ENCODE measurements at places on chromosomes 6 and 20. TPM values are rescaled to one million over a fixed set of nuclear protein-coding genes. Genes with fewer than 3 reads are reported as not detected.

GRCh38 chr20:24160563-24161281 is 172.1 kb upstream of the GGTLC1 start:
- H3K36me3 ChIP-seq: no peaks in the 10 kb centered on the region
- no peak overlapping the region for H3K4me3 ChIP-seq
- no peaks in the 10 kb centered on the region for H3K4me1 ChIP-seq
- H3K27me3 ChIP-seq: no peaks in the 10 kb centered on the region
- no peak overlapping the region for H3K27ac ChIP-seq

DNA sequence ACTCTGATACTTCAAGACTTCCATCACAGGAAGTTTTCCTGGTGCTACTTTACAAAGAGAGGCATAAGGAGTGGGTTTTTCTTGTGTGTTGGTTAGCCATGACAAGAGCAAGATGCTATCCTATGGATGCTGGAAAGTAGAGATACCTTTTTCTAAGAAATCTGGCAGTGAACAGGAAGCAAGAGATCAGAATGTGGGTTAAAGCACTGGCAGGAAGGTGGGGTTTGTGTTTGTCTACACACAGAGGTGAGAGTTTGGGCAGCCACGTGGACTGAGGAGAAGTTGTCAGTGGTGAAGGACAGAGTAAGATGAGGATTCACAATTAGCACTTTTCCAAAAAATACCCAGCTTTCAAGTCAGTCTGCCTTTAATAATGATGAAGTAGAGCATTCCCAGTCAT is 17.9 kb downstream of the SLC2A12 start:
- H3K36me3 ChIP-seq: no peaks in the 10 kb centered on the region
- H3K27me3 ChIP-seq: no peaks in the 10 kb centered on the region
- no peak for DNase-seq
- H3K27ac ChIP-seq: no peak overlapping the region

DNA sequence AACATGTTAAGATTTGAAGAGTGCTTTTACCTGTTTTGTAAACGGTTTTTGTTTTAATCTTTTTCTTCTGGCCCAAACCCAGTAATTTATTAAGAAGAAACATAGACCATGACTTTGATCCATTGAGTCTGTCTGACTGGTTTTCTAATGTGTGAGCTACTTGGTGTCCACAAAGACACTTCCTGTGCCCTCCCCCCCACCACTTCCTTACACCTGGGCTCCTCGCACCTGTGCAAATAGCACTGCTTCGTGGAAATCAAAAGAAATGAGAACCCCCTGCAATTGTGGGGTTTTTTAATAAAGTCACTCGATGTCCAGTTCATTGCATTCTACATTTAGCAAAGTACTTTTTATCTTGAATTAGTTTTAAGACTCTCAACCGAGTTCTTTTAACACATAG is 65.5 kb downstream of the SMOC2 start:
- H3K4me1 ChIP-seq: no peaks in the 10 kb centered on the region
- DNase-seq: no peak
- no peaks in the 10 kb centered on the region for H3K36me3 ChIP-seq
- H3K27ac ChIP-seq: no peak overlapping the region
- no peak overlapping the region for H3K4me3 ChIP-seq

- no peaks in the 10 kb centered on the region for H3K36me3 ChIP-seq
- H3K27ac ChIP-seq: no peak overlapping the region
- peaks cover 43% of the 10 kb centered on the region for H3K4me1 ChIP-seq
- DNase-seq: no peak
- H3K4me3 ChIP-seq: peak overlapping the region; percentile 54
Measured at GRCh38 chr6:34238585-34239499, 2.2 kb downstream of the HMGA1 start.

DNA sequence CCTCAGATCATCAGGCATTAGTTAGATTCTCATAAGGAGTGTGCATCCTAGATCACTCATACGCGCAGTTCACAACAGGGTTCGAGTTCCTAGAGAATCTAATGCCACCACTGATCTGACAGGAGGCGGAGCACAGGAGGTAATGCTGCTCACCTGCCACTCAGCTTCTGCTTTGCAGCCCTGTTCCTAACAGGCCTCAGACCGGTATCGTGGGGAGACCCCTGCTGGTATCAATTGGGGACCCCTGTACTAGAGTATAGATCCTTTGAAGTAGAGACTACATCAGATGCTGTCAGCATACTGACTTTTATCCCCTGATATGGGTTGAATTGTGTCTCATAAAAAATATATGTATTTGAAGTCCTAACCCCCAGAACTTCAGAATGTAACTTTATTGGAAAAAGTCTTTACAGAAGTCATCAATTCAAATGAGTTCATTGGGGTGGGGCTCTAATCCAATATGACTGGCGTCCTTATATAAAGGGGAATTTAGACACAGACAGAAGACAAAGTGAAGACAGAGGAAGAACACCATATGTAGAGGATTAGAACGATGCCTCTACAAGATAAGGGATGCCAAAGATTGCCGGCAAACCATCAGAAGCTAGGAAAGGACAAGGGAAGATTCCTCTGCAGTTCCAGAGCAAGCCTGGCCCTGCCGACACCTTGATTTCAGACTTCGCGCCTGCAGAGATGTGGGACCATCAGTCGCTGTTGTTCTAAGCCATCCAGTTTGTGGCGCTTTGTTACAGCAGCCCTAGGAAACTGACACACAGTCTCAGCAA is 104.4 kb upstream of the BTBD3 start:
- no peak overlapping the region for H3K27ac ChIP-seq
- no peaks in the 10 kb centered on the region for H3K27me3 ChIP-seq
- DNase-seq: no peak
- H3K36me3 ChIP-seq: no peaks in the 10 kb centered on the region
- no peak overlapping the region for H3K4me3 ChIP-seq

- peak overlapping the region; percentile 68 for H3K4me3 ChIP-seq
- no peaks in the 10 kb centered on the region for H3K36me3 ChIP-seq
- no peaks in the 10 kb centered on the region for H3K4me1 ChIP-seq
- H3K27ac ChIP-seq: no peak overlapping the region
Measured at GRCh38 chr6:28880894-28881780, 42.6 kb downstream of the TRIM27 start.

- H3K4me1 ChIP-seq: no peaks in the 10 kb centered on the region
- no peak overlapping the region for H3K4me3 ChIP-seq
- H3K27ac ChIP-seq: no peak overlapping the region
- H3K27me3 ChIP-seq: no peaks in the 10 kb centered on the region
- H3K36me3 ChIP-seq: no peaks in the 10 kb centered on the region
- DNase-seq: no peak
Measured at GRCh38 chr6:153059757-153060156, 57.2 kb upstream of the MTRF1L start.

Gene CCN5
- total RNA-seq: 14.0 TPM

Gene KCNB1
- 1.1 TPM for total RNA-seq

Gene PPP1R3G
- 6.3 TPM for total RNA-seq

Gene C20orf204
- 0.11 TPM for total RNA-seq
